ENCODE measurements at places on chromosomes 5 and 9. TPM values are rescaled to one million over a fixed set of nuclear protein-coding genes. Genes with fewer than 3 reads are reported as not detected.

DNA sequence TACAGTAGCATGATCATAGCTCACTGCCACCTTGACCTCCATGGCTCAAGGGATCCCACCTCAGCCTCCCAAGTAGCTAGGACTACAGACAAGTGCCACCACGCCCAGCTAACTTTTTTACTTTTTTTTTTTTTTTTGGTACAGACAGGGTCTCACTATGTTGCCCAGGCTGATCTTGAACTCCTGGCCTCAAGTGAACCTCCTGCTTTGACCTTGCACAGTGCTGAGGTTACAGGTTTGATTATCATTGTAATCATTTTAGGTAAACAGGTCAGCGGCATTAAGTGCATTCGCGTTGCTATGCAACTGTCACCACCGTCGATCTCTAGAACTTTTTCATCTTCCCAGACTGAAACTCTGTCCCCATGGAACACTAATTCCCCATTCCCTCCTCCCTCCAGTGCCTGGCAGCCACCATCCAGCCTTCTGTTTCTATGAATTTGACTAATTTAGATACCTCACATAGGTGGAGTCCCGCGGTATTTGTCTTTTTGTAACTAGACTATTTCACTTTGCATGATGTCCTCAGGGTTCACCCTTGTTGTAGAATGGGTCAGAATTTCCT is 5.8 kb upstream of the CARD19 start:
- no peaks in the 10 kb centered on the region for H3K36me3 ChIP-seq
- H3K27me3 ChIP-seq: no peaks in the 10 kb centered on the region
- H3K4me1 ChIP-seq: peaks cover 23% of the 10 kb centered on the region
- no peak for DNase-seq
- no peak overlapping the region for H3K27ac ChIP-seq

DNA sequence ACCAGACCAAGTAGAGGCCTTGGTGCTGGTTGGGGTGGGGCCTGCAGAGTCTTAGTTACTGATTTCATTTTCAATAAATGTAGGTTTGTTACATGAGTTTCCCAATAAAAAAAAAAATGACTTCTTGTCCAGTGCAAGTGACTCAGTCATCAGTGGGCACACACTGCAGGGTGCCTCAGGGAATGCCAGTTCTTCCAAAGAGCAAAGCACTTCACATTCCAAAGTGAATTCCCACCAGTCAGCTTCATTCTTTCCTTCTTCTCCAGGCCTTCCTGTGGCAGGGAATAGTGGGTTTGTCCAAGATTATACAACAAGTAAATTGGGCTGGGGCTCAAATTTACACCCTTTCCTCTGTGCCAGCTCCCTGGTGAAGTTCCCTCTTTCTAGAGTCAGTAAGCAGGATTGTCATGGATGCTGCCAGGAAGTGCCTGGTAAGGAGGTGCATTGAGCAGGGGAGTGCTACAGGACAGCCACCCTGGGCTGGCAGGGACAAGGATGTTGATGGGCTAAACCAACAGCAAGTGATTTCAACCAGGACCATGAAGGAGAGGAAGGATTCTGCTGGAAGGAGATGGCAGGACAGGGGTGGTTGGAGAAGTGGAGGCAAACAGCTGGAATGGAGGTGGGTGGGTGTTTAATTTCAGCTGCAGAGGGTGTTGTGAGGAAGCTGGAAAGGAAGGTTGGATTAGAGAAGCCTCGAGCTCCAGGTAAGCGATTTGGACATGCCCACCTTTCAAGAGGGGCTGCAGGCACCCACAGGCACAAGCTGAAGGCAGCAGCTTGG is 3.7 kb upstream of the B4GALT7 start:
- peaks cover 47% of the 10 kb centered on the region for H3K4me1 ChIP-seq
- no peak overlapping the region for H3K27ac ChIP-seq
- DNase-seq: no peak
- no peaks in the 10 kb centered on the region for H3K27me3 ChIP-seq
- no peak overlapping the region for H3K4me3 ChIP-seq
- H3K36me3 ChIP-seq: peaks cover 37% of the 10 kb centered on the region

DNA sequence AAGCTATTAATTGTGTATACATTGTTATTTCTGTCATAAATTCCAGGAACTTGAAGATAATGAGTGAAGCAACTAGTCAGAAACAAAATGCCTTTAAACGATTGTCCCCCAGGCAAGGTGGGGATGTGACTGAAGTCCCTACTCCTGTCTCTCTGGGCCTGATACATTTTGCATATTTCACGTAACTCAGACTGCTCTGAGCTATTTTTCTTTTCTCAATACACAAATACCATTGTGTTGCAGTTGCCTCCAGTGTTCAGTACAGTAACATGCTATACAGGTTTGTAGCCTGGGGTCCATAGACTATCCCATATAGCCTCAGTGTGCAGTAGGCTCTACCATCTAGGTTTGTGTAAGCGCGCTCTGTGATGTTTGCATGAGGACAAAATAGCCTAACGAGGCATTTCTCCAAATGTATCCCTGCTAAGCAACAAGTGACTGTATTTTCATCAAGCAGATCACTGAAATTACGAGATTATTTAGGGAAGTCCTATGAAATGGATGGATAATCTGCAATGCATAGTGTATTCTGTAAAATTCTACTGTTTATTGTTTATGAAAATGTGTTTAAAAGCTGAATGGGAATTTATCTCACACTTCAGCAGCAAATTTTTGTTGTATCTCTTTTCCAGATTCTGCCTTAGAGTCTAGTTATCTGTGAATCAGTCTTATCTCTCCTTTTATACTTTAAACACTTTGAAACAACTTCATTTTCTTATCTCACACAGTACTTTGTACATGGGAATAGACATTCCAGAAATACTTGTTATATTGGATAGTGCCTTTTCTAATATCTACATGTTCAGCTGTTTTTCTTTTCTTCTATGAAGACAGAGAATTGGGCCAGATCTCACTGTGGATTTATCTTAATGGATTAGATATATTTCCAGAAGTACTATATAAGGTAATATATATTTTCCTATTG is 150.5 kb downstream of the CD180 start:
- no peak overlapping the region for H3K4me3 ChIP-seq
- H3K27ac ChIP-seq: no peak overlapping the region
- no peak for DNase-seq
- no peaks in the 10 kb centered on the region for H3K36me3 ChIP-seq
- H3K4me1 ChIP-seq: peaks cover 33% of the 10 kb centered on the region
- no peaks in the 10 kb centered on the region for H3K27me3 ChIP-seq

GRCh38 chr9:37582548-37583157 is 6.5 kb upstream of the FBXO10 start:
- no peaks in the 10 kb centered on the region for H3K4me1 ChIP-seq
- DNase-seq: no peak
- H3K36me3 ChIP-seq: no peaks in the 10 kb centered on the region

GRCh38 chr9:136054146-136054545 is 40.9 kb downstream of the NACC2 start:
- peaks cover 48% of the 10 kb centered on the region for H3K4me1 ChIP-seq
- H3K36me3 ChIP-seq: peaks cover 5% of the 10 kb centered on the region
- H3K27me3 ChIP-seq: no peaks in the 10 kb centered on the region
- no peak overlapping the region for H3K27ac ChIP-seq
- H3K4me3 ChIP-seq: no peak overlapping the region
- DNase-seq: no peak

TUBB4B gene
- total RNA-seq: 312 TPM
